ENCODE measurements at places on chromosomes 5 and 9.

- DNase-seq = peak; percentile 83
These were observed 2.4 kb upstream of the TRIM7 start for GRCh38 chr5:181207214-181207959.

GRCh38 chr5:1009359-1010180 is 968 bp downstream of the NKD2 start:
- no peak for DNase-seq

DNA sequence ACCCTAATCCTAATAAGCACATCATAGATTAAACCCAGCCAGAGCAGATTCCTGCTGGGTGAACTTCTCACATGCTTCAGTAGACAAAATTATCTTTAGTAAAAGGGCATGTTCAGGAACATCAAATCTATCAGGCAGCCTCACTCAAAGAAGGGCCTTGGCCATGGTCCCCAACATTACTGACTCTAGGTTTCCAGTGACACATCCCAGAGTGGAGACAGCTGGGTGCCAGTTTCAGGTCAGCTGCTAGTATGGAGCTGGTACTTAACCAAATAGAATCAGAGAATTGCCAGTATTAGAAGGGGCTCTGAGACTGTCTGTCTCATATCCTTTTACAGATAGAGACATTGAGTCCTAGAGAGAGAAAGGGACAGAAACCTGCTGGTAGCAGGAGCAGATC is 44.1 kb upstream of the GALNT10 start:
- no peak for DNase-seq

DNA sequence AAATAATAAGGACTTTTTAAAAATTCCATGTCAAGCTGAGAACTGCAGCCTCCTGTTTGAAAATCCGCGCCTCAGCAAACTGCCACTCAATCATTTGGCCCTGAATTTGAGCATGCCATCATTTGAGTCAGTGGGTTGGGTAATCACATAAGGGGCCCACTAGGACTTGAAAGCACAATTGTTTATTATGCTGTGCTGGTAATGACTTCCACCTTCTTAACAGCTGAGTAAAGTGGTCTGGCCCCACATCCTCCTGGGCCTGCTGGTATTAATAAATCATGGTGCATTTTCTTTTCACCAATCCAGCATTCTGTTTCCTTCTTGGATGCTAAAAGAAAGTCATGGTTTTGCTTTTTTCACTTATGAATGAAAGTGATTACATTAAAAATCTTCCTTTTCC is 103.0 kb upstream of the CTSL start:
- no peak for DNase-seq

- DNase-seq = no peak
These were observed 264.9 kb downstream of the CD180 start for GRCh38 chr5:66931651-66932050.

DNA sequence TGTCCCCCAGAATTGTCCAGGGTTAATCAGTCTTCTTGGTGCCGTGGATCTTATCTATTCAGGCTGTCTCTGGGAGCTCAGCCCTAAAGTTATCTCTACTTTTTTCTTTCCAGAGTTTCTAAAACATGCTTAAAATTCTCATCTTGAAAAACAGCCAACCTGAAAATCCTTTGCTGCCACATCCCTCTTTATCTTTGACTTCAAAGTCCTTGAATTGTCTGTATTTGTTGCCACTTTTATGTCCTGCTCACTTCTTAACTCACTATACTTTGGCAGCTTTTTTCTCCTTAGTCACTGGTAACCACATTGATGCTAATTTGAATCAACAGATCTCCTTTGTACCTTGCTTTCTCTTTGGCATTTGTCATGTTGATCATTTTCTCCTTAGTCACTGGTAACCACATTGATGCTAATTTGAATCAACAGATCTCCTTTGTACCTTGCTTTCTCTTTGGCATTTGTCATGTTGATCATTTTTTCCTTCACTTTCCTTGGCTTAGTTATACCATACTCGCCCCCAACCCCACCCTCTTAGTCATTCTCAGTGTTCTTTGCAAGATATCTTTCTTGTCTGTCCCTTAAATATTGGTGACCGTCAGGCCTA is 8.5 kb downstream of the DMXL1 start:
- DNase-seq = peak; percentile 33

DNA sequence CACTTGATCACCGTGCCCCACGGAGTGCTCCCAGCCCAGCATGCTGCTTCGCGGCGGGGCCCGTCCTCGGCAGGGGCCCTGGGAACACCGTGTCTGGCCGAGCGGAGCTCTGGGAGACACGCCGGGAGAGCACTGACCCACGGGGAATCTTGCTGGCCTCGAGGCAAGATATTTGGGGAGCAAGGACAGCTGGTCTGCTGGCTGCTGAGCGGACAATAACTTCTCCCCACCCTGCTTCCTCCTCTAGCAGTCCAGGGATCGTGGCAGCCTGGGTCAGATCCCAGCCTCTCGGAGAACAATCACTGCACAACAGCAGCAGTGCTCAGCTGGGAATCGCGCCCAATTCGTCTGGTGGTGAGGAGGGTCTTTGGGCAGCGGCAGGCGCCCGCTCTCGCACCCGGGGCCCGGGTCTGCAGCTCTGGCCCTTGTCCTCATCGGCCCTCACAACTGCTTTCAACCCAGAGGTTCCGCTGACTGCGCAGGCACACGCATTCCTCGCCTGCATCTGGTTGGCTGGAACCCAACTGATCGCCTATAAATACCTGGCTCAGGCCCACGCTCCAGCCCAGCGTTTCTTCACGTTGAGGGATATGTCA is 43.4 kb downstream of the DBH start:
- no peak for DNase-seq

DNA sequence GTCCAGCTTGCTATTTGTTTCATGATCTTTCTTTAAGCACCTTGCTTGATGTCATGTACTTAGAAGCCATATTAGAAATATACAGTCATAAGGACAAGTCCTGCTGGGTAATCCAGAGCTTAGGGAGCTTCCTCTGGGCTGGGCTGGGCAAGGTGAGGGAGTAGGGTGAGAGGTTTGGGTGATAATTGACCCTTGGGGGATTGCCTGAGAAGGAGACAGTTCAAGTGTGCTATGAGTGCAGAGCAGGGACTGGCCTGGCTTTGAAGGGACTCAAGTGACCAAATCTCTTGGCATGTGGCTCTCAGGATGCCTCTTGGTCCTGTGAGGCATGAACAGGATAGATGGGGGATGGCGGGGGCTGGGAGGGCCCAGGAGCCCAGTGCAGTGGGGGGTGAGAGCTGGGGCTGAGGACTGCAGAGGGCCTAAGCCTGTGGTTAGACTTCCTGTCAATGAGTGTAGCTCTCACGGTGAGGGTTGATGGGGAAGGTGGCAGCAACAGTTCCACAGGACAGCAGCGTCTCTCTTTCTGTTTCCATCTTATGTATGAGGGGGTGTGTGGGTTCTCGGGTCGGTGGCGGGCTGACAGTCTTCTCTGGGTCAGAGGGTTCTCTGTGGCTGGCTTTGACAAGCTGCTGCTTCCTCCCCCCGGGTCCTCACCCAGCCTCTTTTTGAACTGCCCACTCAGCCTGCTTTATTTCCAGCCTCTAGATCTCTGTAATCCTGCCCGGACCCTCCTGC is 53.5 kb downstream of the RGS3 start:
- peak; percentile 84 for DNase-seq

DNA sequence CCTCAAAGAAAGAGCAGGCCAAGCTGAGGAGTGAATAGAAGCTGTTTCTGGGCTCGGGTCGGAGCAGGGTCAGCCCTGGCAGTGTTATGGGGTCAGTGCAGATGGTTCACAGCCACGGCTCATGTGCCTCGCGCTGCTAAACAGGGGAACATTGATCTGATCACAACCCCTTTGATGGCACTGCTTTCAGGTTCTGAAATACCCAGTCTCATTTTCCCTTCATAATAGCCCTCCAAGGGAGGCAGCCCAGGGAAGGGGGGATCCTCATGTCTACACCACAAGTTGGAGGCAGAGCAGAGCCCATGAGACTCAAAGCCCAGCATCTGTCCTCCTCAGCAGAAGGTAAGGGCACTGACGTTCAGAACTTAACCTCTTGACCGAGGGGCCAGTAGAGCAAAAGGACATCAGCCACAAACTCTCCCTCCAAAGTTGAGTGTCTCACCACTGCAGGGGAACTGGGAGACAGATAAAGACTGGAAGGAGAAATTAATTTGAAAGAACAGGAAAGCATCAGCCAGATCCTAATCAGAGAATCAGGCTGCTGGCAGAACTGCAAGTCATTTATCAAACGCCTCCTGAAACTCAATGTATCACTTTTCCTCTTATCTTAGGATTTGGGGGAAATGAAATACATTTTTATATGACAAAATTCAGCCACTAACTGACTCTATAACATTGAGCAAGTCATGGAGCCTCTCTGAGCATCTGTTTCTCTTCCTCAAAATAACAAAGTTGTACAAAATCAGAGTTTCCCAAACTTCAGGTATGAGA is 110.6 kb downstream of the SH3TC2 start:
- DNase-seq = no peak

DNA sequence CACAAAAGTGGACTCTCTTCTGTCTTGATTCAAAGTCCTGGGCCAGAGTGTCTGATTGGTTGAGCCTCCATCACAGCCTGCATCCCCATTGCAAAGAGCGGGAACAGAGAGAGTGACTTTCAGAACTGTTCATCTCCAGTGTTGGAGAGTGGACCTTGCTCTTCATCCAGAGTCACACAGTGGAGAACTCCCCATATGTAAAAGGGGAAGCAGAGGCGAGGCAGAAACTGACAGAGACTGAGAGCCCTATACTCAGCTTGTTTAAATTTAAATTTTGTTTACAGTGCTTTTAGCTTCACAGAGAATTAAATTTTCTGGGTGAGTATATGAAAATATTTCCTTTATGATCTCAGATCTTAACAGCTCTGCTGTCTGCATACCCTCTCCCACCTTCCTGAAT is 70.0 kb upstream of the SSBP2 start:
- DNase-seq = no peak

DNA sequence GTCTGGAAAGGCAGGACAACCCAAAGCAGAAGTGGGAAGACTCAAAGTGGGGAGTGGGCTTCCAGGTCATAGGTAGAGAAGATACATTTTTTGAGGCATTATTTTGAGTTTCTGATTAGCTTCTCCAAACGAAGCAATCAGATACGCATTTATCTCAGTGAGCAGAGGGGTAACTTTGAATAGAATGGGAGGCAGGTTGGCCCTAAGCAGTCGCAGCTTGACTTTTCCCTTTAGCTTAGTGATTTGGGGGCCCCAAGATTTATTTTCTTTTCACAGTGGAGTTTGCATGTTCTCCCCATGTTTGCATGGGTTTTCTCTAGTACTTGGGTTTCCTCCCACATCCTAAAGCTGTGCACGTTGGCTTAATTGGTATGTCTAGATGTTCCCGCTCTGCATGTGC is 401.9 kb downstream of the ARRDC3 start:
- DNase-seq = no peak

DNA sequence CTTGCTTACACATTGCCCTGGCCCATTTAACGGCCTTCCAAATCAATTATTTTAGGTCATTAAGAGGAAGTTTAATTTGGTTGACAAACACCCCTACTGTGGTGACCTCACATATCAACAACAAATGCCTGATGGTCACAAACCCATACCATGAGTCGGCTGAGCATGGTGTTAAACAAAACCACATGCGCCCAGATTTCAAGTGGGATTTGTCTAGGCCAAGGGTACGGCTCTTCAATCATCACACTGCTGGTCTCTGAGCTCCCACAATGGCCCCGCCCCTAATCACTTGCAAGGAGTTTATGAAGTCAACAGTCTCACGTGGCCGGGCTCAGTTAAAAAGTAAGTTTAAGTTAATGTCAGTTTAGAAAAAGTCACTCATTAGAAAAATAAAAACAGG is 243.8 kb downstream of the CRB2 start:
- no peak for DNase-seq

GRCh38 chr9:17793713-17794622 is 215.1 kb downstream of the SH3GL2 start:
- no peak for DNase-seq

- no peak for DNase-seq
These were observed 7.4 kb upstream of the SPDL1 start for GRCh38 chr5:169576181-169576598.

DNA sequence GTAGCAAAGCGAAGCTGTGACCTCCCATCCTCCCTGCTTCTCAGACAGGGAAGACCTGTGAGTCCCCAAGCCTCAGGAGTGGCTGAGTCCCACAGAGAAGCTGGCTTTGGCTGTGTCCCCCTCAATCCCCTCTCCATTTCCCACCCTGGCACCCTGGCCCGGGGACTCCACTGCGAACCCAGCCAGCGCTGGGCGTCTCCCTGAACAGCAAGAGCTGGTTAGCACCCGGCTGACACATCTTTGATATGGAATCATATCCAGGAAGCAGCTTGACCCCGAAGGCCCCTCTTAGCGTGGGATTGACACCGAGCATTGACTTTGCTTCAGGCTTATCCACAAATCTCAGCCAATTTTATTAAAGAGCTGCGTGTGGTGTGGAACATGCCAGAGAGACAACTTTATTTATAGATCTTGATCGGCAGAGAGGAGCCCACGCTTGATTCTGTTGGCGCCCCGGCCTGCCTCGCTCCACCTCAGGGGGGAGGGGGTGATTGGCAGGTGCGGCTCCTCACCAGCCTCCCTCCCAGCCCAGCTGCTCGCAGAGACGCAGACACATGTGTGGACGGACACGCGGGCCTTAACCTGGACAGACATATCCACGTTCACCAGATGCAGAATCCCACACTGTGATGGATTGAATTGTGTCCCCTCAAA is 120.7 kb upstream of the MVB12B start:
- DNase-seq = no peak

DNA sequence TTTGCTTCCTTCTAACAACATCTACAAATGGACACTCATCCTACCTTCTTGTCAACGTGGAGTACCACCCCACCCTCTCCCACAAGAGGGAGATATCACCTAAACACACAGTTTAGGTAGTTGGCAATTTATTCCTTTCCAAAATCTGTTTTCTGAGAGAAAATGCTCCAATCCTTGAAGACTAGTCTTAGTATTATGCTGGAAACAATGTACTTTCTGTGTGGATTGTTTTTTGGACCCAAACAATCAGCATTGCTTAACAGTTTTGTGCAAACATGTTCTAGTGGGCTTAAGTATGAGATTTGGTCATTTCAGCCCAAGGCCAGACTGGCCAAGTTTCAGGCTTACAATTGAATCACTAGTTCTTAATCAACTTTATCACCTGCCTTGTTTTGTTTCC is 359.1 kb downstream of the ARHGEF28 start:
- no peak for DNase-seq

- DNase-seq = peak; percentile 46
These were observed 137.2 kb downstream of the C9orf50 start for GRCh38 chr9:129483415-129484351.

DNA sequence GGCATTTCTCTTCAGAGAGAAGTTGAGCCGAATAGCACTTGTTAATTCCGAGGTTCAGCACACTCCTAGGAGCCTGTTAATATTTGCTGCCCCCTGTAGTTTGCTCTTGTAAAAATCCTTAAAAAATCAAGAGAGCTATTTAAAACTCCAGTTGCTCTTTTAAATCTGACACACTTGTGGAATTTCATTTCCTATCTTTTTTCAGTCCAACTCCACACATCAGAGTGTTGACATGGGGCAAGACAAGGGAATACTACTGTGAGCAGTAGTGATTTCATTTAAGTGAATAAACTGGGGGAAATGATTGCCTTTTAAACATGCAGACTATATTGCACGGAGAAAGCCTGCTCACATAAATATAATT is 1096.3 kb upstream of the DMAC1 start:
- DNase-seq = no peak

All from activated naive CD8-positive, alpha-beta T cell treated with anti-CD3 and anti-CD28 coated beads for 36 hours (primary cell).